ENCODE measurements at places on chromosomes 1 and 21.

DNA sequence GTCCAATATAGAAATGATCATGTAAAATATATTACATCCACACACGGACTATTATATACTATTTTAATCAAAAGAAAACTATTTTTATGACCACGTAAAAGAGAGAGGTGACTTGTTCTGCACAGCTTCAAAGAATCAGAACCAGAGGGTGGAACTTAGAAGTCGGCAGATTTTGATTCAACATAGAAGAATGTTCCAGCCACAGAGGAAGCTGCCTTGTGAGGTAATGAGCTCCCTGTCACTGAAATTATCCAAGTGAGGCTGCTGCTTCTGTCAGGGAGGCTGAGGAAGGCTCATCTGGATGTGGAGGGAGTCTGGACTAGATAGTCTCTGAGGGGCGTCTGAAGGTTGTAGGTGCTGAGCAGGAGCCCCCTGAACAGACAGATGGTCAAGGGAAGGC is 2.7 kb downstream of the PLEKHA6 start:
- no peak for DNase-seq

DNA sequence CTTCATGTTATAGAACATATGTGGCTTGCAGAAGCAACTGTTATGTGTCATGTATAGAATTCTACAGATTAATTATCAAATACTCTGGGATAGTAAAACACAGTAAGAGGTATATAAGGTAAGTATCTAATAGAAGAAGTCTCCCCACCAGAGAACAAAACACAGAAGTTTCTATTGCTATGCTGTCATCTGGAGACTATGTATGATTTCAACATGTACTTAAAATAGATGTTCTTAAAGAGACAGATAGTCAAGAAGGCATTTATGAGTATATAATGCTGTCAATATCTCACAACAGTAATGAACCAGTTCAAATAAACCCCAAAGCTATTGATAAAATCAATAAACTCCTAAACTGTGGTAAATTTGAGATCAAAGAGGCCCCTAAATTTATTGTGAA is 8.1 kb upstream of the ADCY10 start:
- DNase-seq = no peak

DNA sequence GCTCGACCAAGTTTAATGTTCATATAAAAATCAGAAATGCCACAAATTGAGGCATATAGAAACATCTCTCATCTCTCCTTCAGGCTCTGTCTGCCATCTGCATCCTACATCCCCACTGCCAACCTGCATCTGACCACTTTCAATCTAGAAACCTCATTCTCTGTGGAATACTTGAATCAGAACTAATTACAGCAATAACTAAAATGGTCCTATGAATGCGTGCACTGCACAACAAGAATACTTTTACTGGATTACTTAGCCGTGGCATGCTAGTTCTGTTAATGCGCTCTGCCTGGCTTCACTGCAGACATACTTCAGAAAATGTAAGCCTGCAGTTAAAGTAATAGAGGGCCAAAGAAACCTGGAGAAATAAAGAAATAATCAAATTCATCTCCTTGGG is 89.8 kb upstream of the NR5A2 start:
- no peak for DNase-seq

DNA sequence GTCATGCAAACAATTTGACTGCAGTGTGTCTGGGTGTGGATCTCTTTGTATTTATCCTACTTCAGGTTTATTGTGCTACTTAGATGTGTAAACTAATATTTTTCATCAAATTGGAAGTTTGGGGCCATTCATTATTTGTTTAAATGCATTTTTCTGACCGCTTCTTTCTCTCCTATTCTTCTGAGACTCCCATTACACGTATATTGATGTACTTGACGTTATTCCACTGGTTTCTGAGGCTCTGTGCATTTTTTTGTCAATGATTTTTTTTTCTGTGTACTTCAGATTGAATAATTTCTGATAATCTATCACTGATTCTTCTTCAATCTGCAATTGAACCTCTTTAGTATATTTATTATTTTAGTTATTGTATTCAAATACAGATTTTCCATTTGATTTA is 276.8 kb downstream of the RYR2 start:
- no peak for DNase-seq

DNA sequence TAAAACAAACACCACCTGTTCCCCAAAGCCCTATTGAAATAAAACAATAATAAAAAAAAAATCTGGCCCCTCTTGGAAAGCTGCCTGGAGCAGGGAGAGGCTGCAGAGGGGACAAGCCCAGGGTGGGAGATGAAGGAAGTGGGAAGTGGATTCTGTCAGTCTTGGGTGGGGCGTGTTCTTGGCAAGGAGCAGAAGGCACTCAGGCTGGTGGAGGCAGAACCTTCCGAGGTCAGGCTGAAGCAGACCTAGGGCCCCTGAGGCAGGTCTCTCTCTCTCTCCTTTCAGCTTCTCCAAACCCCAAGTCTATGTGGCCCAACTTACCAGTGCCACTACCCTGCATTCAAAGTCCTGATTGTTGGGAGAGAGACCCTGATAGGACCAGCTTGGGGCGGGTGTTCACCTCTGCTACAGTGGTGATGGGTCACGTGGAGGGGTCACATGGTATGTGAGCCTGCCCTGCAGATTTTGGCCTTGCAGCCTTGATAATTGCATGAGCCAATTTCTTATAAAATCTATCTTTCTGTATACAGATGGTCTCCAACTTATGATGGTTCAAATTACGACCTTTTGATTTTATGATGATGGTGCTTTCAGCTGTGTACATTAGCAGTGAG is 145.4 kb upstream of the C1orf174 start:
- no peak for DNase-seq

GRCh38 chr1:183179033-183179432 is 7.0 kb upstream of the LAMC2 start:
- DNase-seq = no peak

DNA sequence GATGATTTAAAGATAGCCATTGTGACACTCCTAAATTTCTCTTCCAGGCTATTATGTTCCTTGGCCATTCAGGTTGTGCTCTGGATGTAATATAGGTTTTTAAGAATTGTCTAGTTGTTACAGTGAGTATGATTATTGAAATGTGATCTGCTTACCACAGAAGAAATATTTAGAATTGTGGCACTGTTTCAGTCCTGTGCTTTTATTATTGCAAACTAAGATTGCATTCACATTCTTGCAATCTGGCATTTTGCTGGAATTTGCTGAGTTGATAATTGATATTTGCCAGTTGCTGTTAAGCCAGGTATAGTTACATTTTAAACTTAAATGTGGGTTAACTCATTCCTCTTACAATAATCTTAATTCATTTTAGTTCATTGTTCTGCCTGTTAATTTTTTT is 22.3 kb downstream of the EXO1 start:
- no peak for DNase-seq

- DNase-seq = no peak
These were observed 33.2 kb downstream of the KCNA10 start for GRCh38 chr1:110485725-110486124.

GRCh38 chr1:192941722-192942411 is 117.3 kb downstream of the UCHL5 start:
- DNase-seq = no peak

DNA sequence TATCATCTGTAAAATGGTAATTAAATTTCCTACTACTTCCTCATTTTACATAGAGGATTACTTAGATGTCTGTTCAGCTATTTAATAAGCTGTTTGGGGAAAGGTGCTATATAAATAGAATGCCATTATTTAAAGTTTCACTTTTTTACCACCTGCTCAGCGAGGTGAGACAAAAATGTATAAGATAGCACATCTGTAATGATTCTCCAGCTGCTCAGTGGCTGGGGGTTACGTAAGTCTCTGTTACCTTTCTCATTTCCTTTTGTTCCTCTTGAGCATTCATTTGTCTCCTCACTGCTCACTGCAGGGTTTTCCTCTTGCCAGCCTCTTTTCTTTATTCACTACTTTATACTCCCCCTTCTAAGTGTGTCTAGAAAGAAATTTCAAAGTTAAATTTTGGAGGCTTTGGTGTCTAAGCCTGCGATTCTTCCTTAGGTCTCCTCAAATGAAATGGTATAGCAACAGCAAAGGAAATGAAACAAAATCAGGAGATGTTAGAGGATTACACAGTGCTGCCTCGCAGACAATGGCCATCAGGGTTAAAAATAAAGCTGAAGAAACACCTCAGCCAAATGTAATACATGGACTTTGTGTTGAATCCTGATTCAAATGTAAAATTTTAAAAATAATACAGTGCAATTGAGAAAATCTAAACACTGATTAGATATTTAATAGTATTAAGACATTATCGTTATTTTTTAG is 6.8 kb downstream of the RGS8 start:
- no peak for DNase-seq

GRCh38 chr1:15220024-15220392 is 27.0 kb upstream of the FHAD1 start:
- DNase-seq = no peak

- DNase-seq = no peak
These were observed 7.5 kb downstream of the S100A11 start for GRCh38 chr1:152029144-152029928.

DNA sequence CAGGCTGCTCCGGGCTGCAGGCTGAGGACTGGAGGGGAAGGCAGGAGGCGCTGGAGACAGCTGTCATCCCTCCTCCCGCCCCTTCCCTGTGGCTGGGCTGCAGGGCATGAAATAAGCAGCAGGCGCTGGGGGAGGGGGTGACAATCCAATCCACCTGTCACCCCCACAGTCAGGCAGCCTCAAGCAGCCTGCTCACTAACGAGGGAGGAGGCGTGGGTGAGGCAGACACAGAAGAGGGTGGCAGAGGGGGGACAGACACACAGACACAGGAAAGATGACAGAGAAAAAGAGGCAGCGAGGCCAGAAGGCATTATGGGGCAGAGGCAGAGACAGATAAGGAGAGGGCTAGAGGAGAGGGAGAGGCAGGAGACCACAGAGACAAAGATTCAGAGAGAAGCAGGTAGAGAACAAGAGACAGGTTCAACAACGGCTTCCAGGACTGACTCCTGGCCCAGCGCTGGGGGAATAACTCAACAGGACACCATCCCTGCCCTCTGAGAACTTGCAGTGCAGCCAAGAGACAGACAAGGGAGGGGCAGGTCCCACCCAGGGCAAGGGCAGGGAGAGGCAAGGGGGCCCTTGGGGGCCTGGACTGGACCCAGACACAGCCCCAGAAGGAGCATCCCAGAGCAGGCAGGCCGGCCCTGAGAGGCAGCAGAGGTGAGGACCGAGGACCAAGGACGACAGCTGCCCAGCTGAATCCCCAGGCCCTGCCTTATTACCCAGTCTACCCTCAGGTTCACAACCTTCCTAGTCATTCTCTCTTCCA is 11.2 kb downstream of the MEF2D start:
- DNase-seq = no peak

- DNase-seq = no peak
These were observed 51.1 kb downstream of the HSF2BP start for GRCh38 chr21:43608225-43608624.

DNA sequence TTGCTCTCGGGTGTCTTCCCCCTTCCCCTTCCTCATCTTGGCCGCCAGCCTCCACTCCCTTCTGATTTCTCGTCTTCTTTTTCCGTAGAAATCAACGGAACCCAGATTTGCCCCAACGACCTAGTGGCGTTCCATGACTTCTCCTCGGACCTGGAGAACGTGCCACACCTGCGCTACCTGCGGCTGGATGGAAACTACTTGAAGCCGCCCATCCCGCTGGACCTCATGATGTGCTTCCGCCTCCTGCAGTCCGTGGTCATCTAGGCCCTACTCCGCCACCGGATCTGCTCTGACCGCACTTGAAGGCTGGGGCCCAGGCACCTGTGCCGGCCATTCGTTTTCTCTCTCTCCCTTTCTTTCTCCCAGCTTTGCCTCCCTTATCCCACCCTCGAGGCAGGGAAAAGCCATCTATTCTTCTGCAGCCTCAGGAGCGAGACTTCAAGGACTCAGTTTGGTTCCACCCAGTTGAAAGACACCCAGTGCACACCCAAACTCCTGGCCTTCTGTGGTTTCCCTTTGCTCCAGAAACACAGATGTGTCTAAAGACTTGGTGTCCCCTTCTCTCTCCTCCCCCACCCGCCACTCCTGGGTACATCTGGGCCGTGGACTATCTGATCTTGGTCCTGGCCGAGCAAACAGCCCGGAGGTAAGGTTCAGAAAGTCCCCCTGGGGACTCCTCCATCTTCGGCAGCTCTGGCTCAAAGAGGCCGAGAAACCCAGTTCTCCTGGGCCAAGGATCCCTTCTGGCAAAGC is 7.2 kb upstream of the OPTC start:
- DNase-seq = no peak

DNA sequence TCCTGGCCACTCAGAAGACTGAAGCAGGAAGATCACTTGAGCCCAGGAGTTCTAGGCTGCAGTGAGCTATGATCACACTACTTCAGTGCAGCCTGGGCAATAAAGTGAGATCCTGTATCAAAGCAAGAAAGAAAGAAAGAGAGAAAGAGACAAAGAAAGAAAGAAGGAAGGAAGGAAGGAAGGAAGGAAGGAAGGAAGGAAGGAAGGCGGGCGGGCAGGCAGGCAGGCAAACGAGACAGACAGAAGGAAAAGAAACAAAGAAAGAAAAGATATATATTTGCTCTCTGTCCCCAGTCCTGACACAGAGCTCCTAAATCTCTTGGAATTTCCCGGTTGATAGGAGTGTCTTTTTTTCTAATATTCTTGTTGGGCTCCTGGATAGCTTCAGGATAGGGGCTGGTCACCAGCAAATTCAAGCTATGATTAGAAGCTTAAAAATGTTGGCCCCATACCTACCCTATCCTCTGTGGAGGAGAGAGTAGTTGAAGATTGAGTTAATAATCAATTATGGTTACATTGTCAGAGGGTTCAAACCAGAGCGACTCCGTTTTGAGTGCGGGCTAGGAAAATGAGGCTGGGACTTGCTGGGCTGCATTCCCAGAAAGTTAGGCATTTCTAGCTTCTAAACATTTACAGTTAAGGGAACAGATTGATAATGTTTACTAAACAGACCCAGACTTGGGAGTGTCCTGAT is 3.3 kb upstream of the MIGA1 start:
- DNase-seq = no peak

DNA sequence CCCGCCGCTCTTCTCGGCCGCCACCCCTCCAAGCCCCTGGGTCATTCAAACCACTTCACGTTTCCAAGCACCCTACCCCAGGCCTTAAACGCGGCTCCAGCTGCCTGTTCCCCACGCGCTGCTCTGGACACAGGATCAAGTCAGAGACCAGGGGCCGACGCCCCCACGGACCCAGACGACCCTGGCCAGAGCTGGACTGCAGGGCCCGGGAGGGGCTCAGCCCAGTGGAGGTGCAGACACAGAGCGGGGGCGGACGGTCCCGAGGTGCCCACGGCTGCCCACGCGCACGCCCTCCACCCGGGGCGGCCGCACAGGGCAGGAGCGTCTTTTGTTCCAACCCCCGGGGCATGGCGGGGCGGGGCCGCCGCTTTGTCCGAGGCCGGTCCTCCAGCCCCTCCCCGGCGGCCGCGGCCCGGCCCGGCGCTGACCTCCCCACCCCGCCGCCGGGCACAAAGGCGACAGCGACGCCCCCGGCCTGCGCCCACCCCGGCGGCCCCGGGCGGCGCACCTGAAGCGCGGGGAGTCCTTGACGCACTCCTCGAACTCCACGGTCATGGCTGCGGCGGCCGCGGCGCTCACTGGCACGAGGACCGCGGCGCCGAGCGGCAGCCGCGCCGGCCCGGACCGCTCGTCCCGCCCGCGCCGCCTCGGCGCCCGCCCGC is 338 bp downstream of the ACAP3 start:
- no peak for DNase-seq

GRCh38 chr1:119006406-119007279 is 18.5 kb upstream of the TBX15 start:
- no peak for DNase-seq

All from natural killer cell treated with Interleukin-12 subunit alpha and Interleukin-12 subunit beta and Interleukin-15 and Interleukin-18, amount 100 ng/mL, for 72 hours (primary cell).